Effector memory CD4-positive, alpha-beta T cell (primary cell): ENCODE measurements at places on chromosomes 11 and 22.

DNA sequence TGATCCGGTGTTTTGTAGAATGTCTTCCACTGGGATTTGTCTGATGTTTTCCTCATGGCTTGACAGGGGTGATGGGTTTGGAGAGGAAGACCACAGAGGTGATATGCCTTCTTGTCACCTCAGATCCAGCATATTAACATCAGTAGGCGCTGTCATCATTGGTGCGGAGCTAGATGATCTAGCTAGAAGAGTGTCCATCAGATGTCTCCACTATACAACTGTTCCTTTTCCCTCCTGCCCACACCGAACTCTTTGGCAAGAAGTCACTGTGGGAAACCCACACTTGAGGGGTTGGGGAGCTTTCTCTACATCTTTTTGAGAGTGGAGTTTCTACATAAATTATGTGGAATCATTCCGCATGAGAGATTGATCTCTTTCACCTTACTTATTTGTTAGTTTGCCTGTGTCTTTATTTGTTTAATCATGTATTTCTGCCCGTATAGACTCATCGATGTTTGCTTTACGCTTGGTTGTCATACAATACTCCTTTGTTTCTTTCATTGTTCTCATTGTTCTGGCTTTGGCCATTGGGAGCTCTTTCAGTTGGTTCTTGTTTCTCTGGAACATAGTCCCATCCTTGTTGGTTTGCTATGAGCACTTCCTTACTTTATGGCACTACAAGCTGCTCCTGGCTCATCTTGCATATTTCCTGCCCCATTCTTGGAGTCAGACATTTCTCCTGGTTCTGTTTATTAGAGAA lies 1420.3 kb downstream of the BRD1 start:
- DNase-seq: no peak

GRCh38 chr11:73988227-73988626 lies 5.6 kb upstream of the UCP2 start:
- no peak for DNase-seq

DNA sequence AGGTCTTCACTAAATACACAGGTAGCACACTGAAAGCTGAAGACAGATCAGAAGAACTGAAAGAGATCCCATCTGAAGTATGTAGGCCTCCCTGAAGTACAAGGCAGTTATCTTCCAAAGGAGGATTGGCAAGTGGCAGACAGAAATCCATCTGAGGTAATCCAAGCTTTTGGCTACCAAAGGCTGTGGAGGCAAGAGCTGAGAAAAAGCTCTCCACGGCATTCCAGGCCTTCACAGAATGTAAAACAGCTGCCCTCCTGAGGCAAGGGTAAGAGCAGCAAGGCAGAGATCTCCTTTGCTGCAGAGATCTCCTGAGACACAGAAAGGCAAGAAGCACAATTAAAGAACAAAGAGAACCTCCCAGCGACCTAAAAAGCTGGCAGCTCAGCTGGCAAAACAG lies 19.1 kb downstream of the PIK3C2A start:
- DNase-seq: no peak

DNA sequence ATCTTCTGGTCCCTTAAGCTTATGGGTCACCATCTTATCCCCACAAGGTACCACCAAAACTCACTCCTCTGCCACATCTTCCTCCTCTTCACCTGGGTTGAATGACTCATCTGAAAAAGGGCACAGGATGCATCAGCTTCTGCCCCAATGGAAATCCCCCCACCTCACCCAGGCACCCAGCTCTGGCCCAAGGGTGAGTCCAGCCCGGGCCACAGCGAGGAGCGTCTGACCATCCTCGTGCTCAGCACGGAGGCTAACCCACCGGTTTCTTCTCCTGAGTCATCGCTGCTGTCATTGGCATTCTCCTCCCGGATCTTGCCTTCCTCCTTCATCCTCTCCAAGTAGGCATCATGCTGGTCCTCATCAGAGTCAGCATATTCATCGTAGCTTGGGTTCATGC lies 5.3 kb upstream of the TNKS1BP1 start:
- no peak for DNase-seq

- DNase-seq: no peak
Observed at GRCh38 chr11:129077191-129077590, 114.9 kb downstream of the ARHGAP32 start.

DNA sequence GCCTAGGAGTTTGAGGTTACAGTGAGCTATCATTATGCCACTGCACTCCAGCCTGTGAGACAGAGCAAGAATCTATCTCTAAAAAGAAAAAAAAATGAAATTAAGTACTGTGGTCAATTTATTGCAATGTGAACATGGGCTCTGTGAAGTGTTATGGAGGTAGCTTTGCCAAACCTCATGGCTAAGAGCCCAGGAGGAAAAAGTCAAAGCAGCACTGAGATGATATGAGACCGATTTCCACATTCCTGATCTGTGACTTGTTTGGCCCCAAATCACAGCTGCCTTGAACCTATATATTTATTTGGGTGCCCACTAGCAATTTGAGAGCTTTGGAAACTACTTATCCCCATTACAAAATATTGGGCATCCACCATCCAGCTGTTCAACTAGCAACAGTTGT lies 29.8 kb upstream of the TMEM135 start:
- no peak for DNase-seq

GRCh38 chr11:36692704-36693103 lies 94.7 kb upstream of the RAG2 start:
- no peak for DNase-seq

DNA sequence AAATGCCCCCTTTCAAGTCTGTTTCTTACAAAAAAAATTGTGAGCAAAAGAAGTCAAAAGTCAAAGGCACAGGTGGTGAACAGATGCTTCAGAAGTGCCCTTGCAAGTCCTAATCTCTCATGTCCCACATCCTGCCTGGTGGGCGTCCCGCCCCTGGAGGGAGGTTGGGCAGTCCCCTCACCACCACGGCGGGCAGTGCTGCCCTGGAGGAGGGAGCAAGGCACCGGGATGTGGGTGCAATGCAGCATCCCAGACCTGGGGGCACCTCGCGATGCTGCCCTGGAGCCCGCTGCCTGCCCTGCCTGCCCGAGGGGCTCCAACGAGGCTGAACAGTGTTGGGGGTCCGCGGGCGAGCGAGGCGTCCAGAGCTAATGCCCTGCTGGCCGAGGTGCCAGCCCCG lies 15.9 kb downstream of the MRGPRG start:
- no peak for DNase-seq
